ENCODE measurements at places on chromosomes 6 and 20.

DNA sequence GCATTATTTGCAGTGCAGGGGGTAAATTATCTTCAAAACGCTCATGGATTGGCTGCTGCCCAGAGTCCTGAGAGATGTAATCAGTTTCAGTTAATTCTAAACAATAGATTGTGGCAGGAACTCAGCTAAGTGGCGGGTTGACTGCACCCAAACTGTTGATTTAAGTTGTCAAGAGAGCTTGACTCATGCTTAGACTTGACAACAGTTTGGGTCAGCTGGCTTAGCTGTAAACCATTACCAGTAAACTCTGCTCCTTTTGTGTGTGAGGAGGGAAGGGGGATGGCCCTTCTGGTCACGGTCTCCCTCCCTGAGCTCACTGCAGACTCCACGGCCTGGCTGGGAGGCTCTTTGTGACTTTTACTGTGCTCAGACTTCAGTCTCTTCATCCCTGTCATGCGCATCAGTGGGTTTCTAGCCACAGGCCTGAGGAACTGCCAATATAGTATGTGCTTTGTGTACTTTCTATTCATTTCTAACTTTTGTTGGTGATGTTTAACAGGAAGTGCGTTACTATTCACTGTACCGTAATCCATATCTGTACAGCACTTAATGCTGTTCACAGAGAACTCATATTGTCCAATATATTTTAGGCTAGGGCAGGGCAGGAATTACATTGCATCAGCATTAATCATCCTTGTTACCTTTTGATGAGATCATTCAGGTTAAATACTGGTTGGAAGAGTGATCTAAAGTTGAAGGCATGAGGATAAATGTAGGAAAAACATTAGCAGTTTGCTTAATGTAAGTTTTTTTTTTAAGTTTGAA is 488.3 kb downstream of the CDKAL1 start:
- peak; percentile 95 for DNase-seq

GRCh38 chr6:124699038-124699437 is 263.2 kb upstream of the RNF217 start:
- DNase-seq = peak; percentile 2

GRCh38 chr6:136979206-136979605 is 57.1 kb downstream of the SLC35D3 start:
- no peak for DNase-seq

GRCh38 chr20:15065794-15066193 is 728.4 kb upstream of the FLRT3 start:
- DNase-seq = no peak

DNA sequence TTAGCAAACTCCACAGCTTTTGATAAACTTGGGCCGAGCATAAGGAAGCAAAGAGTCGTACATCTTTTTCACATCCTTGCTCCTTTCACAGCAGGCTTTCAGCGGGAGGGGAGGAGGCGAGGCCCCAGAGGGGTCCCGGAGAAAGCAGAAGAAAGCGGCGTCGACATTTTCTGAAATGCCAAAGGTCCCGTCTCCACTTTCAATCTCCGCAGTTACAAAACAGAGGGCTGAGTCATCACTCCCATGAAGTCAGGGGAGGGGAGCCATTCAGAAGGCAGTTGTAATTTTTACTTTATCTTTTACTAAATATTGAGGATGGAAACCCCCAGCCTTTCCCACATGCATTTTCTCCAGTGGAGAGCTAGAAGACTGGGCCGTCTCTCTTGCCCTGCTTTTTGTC is 174.2 kb upstream of the THBS2 start:
- no peak for DNase-seq

GRCh38 chr20:48165401-48165685 is 380.1 kb upstream of the SULF2 start:
- DNase-seq = no peak

DNA sequence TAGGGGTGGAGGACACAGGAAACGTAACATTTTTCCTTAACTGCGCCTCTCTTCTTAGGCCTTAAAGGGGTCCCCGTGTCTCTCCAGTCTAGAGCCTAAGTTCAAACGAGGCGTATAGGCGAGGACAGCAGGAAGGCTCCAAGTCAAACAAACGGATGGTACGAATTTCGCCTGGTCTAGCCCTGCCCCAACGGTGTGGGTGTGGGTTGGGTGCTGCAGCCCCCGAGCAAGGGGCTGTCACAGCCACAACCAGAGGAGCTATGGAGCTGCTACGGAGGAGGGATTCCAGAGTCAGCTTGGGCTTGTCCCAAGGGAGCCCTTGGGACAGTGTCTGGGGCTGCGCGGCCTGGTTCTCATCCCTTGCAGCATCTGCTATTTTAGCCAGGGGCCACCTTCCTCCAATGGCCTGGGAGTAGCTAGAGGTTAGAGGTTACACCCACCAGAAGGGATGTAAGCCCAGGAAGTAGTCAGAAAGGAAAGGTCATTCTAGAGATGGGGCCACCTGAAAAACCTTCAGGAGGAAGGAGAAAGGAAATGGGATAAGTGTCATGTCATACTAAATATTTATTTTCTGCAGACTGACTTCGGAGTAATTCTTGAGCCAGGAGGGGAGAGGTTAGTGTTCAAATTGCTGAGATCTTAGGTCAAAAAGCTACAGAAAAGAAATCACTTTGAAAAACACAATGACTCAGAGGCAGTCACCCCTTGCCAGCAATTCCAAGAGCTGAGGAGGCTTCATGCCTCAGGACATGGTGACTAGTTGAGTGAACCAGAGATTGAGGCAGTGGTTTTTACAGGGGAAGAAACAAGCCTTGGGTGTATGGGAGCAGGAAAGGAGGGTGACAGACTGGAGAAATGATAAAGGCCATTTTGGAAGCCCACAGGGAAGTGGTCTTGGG is 21.7 kb downstream of the VPS52 start:
- no peak for DNase-seq

- no peak for DNase-seq
Measured at GRCh38 chr6:99471638-99472037, 43.6 kb downstream of the USP45 start.

DNA sequence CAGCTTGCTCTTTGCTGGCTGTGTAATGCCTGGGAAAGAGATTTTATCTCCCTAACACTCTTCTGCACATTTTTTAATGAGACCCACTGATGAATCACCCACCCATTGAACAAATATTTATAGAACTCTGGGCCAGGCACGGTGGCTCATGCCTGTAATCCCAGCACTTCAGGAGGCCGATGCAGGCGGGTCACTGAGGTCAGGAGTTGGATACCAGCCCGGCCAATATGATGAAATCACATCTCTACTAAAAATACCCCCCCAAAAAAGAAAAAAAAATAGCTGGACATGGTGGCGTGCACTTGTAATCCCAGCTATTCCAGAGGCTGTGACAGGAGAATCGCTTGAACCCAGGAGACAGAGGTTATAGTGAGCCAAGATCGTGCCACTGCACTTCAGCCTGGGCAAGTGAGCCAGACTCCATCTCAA is 82.1 kb upstream of the SIRPA start:
- no peak for DNase-seq

DNA sequence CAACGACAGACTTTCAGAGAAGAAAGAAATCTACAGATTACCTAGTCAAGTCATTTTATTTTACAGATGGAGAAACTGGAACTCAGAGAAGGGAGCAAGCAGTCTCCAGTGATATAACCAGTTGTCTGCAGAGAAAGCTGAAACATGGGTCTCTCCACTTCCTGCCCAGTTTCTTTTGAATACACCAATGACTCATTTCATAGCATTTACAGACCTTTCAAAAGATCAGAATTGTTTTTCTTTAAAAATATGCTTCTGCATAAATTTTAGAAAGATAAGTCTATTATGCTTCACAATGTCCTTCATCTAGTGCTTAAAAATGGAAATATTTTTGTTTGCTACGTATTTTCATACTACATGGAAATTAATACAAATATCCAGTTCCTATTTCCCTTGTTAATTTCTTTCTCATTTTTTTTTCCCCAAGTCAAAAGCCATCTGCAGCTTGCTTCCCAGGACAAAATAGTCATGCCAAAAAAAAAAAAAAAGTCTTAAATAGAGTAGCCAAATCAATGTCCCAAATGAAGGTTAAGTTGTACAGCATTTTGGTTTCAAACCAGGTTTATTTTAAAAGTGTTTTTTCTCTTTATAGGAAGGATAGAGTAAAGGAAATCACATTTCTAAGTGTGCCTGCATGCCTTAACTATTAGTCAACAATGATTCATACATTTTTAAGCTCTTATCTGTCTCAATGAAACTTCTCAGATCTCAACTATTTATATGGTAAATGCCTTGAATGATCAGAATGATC is 36.9 kb downstream of the ARHGAP18 start:
- peak; percentile 31 for DNase-seq

DNA sequence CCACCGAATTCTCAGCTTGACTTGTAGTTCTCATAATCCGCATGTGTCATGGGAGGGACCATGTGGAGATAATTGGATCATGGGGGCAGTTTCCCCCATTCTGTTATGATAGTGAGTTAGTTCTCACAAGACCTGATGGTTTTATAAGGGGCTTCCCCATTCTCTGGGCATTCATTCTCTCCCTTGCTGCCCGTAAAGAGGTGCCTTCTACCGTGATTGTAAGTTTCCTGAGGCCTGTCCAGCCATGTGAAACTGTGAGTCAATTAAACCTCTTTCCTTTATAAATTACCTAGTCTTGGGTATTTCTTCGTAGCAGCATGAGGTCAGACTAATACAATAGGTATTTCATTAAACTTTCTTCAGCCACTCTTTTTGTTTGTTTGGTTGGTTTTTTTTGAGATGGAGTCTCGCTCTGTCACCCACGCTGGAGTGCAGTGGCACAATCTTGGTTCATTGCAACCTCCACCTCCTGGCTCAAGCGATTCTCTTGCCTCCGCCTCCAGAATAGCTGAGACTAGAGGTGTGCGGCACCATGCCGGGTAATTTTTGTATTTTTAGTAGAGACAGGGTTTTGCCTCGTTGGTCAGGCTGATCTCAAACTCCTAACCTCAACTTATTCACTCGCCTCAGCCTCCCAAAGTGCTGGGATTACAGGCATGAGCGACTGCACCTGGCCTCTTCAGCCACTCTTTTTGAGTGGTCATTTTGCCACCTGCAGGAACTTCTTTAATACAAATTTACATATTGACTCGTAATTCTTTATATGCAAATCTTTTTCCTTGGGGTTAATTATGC is 36.3 kb downstream of the GSTA2 start:
- DNase-seq = no peak
